ENCODE measurements at places on chromosomes 2 and 18.
A peak's percentile ranks its signal among the peaks of the same experiment; 100 is the strongest.

GRCh38 chr2:215138479-215138878 is at the start of gene ABCA12:
Gene ABCA12, minus strand, starts transcription at chr2:215138626. Its CDS starts 418 bp downstream, at chr2:215138208.
- no peak for DNase-seq

DNA sequence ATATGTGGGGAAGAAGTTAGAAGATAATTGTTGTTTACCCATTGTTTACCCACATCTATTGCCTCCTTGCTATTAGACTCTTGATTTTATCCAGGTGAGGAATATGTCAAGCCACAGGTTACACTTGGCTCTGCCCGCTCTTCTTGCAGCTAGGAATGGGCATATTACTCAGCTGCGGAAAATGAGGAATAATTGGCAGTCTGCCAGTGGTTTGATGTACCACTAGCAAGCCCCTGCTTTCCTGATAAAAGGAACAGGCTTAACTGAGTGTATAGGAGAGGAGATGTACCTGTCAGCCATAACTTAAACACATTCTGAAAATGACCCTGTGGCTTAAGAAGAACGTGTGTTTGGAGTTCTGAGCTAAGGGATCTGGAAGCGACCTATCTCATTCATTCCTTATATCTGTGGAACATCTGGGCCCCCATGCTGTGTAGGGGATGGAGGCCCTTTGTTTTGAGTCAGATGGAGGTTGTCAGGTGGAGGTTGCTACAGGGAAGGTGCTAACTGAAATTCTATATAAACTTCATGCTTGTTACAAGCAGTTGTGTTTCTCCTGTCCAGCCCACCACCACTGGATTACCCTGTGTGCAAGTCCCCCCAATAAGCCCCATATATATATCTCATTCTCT is 4.6 kb upstream of the FMNL2 start:
- no peak for DNase-seq

GRCh38 chr2:118312969-118313756 is 224.9 kb downstream of the INSIG2 start:
- no peak for DNase-seq

GRCh38 chr2:55839182-55839819 is 84.3 kb downstream of the EFEMP1 start:
- DNase-seq = peak; percentile 70

GRCh38 chr18:55475916-55476315 is 112.1 kb downstream of the TCF4 start:
- DNase-seq = no peak

GRCh38 chr2:207513551-207514257 is 16.1 kb upstream of the CREB1 start:
- DNase-seq = no peak

DNA sequence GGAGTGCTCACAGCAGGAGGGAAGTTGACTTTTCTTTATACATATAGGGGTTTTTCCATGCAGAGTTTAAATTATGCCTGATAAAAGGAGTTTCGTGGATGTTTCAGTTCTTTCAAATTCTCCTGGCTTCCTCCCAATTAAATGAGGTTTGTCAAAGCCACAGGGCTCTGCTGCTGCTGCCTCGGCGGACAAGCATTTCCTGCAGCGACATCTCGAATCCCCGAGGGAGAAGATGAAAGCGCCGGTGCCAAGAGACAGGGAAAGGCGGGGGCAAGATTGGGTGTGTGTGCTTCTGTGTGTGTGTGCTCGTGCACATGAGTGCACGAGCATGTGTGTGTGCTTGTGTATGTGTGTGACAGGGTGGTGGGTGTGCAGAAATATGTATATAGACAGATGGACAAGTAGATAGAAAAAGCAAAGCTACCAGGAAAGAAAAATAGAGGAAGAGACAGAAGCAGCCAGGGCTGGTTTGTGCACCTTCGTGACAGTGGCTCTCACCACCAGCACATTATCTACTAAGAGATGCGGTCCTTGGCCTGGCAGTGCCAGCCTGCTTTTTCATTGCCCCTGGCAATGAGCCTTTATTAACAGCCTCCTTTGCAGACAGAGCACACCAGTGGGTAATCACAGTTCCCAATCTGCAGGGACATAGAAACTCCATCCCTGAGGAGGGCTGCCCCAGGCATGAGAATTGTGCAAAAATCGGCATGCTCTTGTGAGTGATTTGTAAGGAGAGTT is 76.2 kb downstream of the CDK15 start:
- no peak for DNase-seq

GRCh38 chr2:9538000-9538507 is 17.6 kb downstream of the ADAM17 start:
- no peak for DNase-seq

DNA sequence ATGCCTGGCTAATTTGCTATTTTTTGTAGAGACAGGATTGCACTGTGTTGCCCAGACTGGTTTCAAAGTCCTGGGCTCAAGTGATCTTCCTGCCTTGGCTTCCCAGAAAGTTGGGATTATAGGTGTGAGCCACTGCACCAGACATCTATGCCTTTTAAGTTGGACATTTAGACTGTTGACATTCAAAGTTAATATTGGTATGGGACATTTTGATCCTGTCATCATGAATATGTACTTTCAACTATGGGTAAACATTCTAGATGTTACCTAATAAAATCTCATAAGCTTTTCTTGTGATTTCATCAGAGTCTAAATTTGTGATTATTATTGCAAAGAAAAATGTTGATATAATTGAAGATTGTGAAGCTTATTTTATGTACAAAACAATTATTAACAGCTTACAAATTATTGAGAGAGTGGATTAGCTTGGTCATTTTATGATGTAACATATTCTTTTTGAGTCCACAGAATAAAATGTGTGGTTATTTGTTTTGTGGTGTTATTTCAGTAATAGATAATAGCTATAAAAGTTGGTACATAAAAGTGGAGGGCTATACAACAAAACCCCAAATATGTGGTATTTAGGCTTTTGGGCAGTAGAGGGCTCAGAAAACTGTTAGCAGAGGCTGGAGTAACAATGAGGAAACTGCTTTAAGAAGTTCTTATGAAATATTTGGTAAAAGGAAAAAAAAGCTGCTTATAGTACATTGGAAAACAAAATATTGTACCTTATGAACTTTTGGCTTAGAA is 41.4 kb downstream of the STARD6 start:
- DNase-seq = no peak

DNA sequence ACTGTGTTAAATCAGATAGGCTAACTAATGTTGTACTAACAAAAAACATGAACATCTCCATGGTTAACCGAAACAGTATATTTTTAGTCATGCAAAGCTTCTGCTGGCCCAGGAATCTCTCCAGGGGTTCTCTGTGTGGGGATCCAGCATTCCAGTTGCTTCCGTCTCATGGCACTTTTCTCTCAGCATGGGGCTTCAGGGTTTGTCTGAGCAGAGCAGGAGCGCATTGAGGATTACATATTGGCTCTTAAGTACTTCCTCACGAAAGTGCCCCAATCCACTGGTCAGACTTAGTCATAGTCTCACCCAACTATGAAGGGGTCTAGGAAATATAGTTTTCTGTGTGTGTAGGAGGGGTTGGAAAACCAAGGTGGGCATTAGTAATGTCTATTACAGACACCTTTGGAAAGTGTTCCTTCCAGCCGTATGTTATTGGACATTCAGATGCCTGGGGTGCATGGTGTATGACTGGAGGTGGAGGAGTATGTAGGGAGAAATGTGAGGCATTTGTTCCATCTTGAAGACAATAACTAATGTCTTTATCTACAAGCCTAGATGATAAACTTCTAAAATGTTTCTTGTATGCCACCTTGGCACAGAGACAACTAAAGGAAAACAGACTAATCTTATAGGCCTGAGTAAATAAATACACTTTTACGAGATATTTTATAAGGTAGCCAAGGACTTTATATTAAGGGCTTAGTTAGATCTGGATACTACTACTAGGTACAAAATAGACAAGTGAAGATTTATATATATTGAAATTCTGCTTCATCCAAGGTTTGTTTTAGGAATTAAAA is 123.8 kb upstream of the ZEB2 start:
- no peak for DNase-seq

DNA sequence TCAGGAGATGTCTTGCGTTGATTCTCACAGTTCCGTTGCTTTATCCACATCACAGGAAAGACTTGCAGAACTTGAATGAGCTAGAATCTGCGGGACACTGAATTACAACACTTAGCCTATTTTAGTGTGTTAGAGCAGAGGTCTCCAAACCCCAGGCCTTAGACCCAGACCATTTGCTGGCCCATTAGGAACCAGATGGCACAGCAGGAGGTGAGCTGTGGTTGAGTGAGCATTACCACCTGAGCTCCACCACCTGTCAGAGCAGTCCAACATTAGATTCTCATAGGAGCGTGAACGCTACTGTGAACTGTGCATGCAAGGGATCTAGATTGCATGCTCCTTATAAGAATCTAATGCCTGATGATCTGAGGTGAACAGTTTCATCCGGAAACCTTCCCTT is 3.8 kb downstream of the MRPL30 start:
- DNase-seq = no peak

DNA sequence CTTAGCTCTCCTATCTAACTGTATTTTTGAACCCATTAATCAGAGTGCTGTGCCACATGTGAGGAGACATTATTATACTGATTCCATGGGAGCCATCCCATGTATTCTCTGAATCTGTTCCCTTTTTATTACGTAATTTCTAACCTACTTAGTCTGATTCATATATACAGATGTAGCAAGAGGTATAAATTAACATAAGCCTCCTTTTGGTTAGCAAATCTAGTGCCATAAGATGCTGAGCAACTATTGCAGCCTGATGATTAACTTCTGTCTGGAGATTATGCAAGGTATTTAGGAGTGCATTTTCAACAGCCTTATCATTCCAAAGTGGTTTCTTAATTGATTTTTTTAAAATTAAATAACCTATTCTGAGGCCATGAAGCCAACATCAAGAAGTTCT is 114.1 kb upstream of the MSH2 start:
- no peak for DNase-seq

GRCh38 chr2:88642278-88642677 is 15.0 kb upstream of the EIF2AK3 start:
- no peak for DNase-seq

DNA sequence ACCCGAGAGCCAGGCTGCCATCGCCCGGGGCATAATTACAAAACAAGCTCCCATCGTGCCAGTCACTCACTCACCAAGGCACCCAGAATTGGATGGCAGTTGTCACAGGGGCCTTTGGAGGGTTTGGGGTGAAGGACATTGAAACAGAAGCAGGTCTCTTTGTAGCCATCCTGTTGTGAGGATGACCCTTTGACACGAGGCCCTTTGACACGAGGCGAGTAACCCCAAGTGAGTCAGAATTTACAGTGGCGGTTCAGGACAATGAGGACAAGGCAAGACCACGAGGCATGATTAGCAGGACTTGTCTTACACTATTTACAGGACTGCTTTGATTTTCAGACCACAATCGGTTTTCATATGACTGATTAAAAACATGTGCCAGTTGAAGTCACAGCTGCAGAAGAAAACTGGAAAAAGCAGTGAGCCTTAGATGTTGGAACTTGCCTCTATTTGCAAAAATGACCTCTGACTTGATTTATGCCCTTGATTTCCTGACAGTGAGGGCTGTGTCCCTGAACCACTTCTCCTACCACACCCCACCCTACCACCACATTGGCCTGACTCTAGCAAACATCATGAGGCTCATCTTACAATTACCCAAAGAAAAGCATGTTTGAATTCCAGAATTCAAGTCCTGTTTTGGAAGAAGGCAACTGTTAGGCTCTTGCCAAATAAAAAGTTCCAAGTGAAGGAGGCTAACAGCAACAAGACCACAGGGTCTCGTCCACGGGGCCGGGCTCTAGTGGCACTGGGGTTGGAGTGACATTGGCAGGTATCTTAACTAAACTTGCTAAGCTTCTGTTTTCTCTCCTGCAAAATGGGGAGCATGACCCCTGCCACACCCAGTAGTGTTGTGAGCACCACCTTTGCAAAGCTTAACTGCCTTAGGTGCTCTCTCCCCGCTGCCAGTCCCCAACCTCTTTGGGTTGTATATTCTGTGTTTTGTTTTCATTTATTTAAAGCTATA is 64.4 kb upstream of the FOSL2 start:
- no peak for DNase-seq

GRCh38 chr2:30691948-30692828 is 115.1 kb downstream of the CAPN13 start:
- no peak for DNase-seq

DNA sequence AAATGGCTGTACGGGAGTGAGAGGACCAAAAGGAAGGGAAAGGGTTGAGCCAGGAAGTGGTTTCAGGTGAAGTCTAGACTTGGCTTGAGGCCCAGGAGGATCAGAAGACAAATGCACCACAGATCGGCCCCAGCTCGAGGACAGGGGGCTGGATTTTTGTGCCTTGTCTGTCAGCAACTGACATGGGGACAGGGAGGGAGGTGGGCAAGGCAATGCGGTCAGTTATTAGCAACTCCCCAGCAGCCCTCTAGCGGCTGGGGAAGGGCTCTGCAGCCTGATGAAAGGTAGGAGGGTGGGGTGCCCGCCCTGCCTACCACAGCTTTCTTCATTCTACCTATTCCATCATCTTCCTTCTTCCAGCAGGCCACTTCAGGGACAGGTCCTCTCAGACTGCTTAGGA is 50.0 kb downstream of the CPO start:
- DNase-seq = peak; percentile 29

DNA sequence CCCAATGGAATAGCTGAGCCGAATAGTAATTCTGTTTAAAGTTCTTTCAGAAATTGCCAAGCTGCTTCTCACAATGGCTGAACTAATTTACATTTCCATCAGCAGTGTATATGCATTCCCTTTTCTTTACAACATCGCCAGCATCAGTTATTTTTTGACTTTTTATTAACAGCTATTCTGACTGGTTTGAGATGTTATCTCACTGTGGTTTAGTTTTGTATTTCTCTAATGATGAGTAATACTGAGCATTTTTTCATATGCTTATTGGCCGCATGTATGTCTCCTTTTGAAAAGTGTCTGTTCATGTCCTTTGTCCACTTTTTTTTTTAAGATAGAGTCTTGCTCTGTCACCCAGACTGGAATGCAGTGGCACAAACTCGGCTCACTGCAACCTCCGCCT is 100.7 kb downstream of the C2orf74 start:
- no peak for DNase-seq

GRCh38 chr2:95297639-95298395 is 670 bp downstream of the KCNIP3 start:
- peak; percentile 71 for DNase-seq

- DNase-seq = no peak
Observed at GRCh38 chr18:32607816-32608215, 137.1 kb upstream of the GAREM1 start.

DNA sequence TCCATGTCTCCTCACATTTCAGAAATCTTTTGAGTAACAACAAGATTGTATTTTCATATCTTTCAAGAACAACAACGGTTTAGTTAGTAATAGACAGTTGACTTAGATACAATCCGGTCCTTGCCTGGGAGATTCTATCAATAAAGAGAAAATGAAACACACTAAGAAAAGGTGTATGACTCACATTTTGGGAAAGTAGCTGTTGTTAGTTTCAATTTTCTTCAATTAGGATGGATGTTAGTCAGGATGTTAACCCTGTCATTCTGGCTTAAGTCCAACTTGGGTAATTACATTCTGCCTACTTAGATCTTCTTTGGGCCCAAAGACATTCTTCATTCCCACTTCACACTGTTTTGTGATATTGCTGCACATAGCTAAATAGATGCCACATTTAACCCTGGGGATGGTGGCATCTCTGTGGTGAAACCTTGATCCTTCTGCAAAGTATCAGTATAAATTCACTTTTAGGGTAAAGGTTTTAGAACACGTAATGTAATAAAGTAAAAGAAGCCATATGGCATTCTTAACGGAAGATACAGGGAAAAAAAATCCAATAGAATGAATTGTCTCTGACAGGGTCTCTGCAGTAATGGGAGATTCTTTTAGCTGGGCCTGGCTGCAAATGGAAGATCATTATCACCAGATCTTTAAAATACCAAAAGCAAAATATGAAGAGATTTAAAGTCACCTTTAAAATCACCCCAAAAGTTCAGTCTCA is 365.5 kb downstream of the FIGN start:
- DNase-seq = no peak

GRCh38 chr2:206225435-206226232 is 48.8 kb upstream of the ZDBF2 start:
- no peak for DNase-seq
